Inflammatory macrophage treated with lipopolysaccharide for 1 hour (primary cell): ENCODE measurements at places on chromosomes 7 and 10.
A peak's percentile ranks its signal among the peaks of the same experiment; 100 is the strongest.

GRCh38 chr10:48251525-48252353 is 22.8 kb downstream of the FRMPD2 start:
- no peak for DNase-seq

DNA sequence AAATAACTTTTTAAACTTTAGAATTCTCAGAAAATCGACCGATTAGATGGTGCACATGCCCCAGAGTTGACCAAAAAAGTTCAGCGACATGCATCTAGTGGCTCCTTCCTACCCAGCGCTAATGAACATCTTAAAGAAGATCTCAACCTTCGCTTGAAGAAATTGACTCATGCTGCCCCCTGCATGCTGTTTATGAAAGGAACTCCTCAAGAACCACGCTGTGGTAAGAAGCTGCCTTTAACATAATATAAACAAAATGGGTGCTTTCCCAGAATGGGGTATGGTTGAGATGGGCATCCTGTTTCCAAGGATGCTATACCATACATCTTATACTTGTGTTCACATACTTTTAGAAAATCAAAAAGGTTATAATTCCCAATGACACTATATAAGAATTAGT is 24.6 kb downstream of the GLRX3 start:
- DNase-seq: no peak

DNA sequence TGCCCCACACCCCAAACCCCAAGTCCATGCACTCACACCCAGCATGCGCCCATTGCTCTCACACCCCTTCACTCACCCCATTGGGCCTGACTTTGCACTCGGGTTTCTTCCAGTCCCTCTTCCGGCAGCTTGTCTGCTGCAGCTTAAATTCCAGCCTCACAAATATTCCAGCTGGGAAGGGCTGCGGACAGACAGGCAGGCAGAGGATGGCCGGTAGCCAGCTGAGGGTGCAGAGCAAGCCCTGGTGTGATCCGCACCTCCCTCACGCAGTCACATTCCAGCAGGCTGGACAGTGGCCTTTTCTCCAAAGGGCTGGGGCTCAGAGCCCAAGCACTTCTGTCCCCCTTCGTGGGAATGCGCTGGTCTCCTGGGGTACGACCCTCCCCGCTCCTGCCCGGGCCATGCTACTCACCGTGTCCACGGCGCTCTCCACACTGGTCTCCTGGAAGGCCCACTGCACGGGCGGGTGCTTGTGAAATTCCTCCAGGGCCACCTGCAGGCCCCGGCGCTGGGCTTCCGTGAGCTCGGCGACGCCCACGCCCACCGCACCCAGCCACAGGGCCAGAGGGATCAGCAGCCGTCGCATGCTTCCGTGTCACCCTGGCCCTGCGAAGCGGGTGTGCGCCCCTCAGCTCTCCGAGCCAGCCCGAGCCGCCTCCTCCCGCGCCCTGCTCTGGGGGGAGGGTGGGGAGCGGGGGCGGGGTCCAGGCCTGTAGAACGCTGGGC is 1.2 kb downstream of the RARRES2 start:
- DNase-seq: no peak

- DNase-seq: no peak
Observed at GRCh38 chr10:75358132-75358531, 43.4 kb downstream of the ZNF503 start.

- no peak for DNase-seq
Observed at GRCh38 chr7:103083210-103083609, 8.3 kb downstream of the ARMC10 start.

GRCh38 chr10:67839951-67840350 is 2.0 kb upstream of the DNAJC12 start:
- DNase-seq: peak; percentile 72

DNA sequence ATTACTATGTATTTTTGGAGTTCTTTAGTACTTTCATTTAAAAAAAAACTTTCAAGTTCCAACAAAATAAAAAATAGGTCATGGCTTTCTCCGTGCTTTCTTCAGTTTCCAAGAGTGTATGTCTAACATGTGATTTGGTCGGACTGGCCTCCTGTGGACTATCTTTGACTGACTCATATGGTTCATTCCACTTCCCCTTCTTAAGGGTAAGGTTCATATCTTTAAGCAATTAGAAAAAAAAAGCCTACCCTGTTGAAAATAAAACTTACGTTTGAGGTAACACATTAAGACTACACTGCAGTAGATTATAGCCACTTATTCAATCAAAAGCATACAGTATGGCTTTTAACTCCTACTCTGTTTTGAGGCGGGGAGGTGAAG is 112.8 kb upstream of the AHR start:
- DNase-seq: peak; percentile 79

DNA sequence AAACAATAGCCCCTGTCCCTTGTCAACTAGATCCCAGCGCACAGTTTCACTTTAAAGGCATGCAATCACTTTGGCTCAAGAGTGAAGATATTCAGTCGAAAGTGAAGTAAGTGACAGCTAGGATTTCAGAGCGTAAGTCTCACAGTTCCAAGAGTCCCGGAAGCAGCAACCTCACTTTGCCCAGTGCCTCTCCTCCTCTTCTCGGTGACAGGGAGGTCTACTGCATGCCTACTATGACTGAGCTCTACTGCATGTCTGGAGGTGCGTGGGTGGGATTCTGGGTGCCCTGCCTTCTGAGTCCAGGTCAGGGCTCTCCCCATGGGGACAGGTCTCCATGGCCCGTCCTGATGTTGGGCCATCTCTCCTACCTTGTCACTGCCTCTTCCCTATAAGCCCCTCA is 17.0 kb downstream of the PRKCQ start:
- DNase-seq: peak; percentile 28
